ENCODE measurements at places on chromosomes 3 and 15. TPM values are rescaled to one million over a fixed set of nuclear protein-coding genes. Genes with fewer than 3 reads are reported as not detected.

BCL2A1 gene
- not detected for total RNA-seq

DNAJA4 gene
- not detected for total RNA-seq

MITF gene
- total RNA-seq = 6.1 TPM

BFSP2 gene
- not detected for total RNA-seq
